ENCODE measurements at places on chromosomes 7 and 10. TPM values are rescaled to one million over a fixed set of nuclear protein-coding genes. Genes with fewer than 3 reads are reported as not detected.

Gene CYP2C19
- 0.22 TPM for total RNA-seq

Gene PMPCB
- total RNA-seq: 65.2 TPM

Gene MOGAT3
- total RNA-seq: not detected

Gene INHBA
- total RNA-seq: 2.9 TPM

Gene TRIM50
- total RNA-seq: 0.22 TPM

Gene FHIP2A
- 26.8 TPM for total RNA-seq

Gene CPN1
- total RNA-seq: 0.11 TPM

Gene ANKRD1
- not detected for total RNA-seq

Gene RBM17
- total RNA-seq: 66.1 TPM

Gene NEUROD6
- 10.4 TPM for total RNA-seq

Gene EN2
- 0.72 TPM for total RNA-seq

Gene LHFPL3
- 18.8 TPM for total RNA-seq

Gene UTF1
- total RNA-seq: not detected

Gene PROSER2
- total RNA-seq: 3.1 TPM

Gene PCLO
- 53.5 TPM for total RNA-seq

Gene CALML3
- not detected for total RNA-seq

Gene CPEB3
- total RNA-seq: 9.0 TPM

Gene MSMB
- total RNA-seq: not detected

Gene CYP26C1
- total RNA-seq: under 0.01 TPM

Gene NPTX2
- 9.8 TPM for total RNA-seq

Gene KCNMA1
- total RNA-seq: 68.8 TPM

Gene SLC16A9
- total RNA-seq: 52.1 TPM

Gene TCAF1
- total RNA-seq: 122 TPM

Gene ERVW-1
- not detected for total RNA-seq

Gene PRSS37
- total RNA-seq: not detected

Gene GPNMB
- total RNA-seq: 42.5 TPM

Gene TBXAS1
- 10.7 TPM for total RNA-seq

Gene FAM25G
- not detected for total RNA-seq

Gene AQP1
- total RNA-seq: 81.2 TPM

Gene TEX47
- total RNA-seq: not detected

Gene DGKI
- total RNA-seq: 75.0 TPM

Gene MYO1G
- total RNA-seq: 1.4 TPM

Gene CDC14C
- total RNA-seq: not detected

Gene RPEL1
- total RNA-seq: 0.11 TPM

Gene FOXI2
- total RNA-seq: not detected

Gene ARID5B
- 26.4 TPM for total RNA-seq

Gene GATA3
- 0.28 TPM for total RNA-seq

Gene GCK
- 5.1 TPM for total RNA-seq

Gene COL13A1
- total RNA-seq: 11.4 TPM

Gene OR2A5
- total RNA-seq: not detected

Gene ITPRID1
- total RNA-seq: not detected

All from spinal cord (tissue), 10 donors.